ACHN (cell line): ENCODE measurements at places on chromosomes 2 and 18.

DNA sequence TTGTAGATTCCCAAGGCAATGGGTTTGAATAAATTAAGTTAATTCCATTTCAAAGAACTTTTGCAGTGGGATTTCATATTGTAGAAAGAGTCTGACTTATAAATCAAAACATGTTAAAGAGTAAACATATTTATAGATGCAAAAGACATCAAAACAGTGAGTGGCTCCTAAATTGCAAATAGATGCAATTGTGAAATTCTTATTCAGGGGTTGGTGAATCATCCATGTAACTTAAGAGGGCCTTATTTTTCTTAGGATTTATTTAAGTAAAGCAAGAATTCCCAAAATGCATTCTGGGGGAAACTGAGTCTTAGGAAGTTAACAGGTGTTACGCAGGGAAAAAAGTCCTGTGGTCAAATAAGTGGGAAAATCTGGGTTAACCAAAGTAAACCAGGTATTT is 11.3 kb downstream of the TANC1 start:
- DNase-seq = no peak

- no peak for DNase-seq
Observed at GRCh38 chr2:111068435-111069058, 52.2 kb upstream of the BCL2L11 start.

DNA sequence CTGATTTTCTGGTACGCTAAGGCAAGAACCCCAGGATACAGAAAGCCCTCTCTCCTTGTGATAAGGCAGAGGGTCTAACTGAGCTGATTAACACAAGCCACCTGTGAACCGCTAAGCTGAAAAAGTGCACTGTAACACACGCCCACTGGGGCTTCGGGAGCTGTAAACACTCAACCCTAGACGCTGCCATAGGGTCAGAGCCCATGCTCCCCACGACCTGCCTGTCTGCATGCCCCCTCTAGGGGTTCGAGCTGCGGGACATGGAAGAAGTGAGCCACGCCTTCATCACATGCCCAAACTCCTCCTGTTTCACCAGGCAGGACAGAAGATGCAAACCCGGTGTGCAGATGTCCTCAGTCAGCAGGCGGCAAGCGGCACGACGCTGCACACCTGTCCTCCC is 173.9 kb upstream of the RAB12 start:
- no peak for DNase-seq

DNA sequence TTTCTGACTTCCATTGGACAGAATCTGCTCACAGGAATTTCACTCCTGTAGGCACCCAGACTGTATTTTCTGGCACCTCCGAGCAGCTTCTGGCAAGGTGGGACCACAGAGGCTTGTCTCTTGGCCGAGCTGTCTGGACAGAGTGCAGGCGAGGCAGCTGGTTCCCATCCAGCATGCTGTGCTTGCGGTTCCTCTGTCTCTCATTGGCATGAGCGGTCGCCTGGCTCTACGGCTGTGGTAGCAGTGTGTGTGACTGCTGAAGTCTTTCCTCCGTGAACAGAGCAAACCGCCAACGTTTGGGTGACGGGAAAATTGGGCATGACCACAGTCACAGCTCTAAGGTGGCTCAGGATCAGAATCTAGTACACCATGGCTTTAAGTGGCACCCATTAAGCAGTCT is 411.7 kb upstream of the NETO1 start:
- DNase-seq = no peak

DNA sequence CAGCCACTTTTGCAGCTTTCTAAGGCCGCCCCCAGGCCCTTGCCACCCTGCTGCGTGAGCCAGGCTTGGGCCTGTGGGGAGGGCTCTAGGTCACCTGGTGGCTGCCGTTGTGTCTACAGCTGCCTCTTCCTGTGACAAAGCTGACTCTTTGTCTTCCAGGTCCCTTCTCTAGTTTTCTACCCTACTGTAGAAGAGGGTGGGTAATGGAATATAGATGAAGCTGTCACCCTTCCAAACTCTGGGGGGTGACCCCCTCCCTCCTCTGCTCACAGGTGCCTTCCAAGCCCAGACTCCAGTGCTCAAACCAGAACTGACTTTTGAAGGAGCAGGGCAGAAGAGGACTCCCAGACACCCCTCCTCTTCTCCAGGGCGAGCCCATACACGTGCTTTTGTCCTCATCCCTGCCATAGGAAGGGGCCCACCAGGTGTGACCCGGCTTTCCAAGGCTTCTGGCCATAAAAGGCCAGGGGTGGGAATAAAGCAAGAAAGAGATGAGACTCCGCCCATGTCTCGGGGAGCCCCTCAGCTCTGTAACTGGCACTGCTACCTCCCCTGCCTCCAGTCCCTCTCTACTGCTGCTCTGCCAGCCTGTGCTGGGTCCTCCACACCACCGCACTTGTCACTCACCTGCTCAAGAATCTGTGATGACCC is 17.9 kb upstream of the SDC1 start:
- no peak for DNase-seq

DNA sequence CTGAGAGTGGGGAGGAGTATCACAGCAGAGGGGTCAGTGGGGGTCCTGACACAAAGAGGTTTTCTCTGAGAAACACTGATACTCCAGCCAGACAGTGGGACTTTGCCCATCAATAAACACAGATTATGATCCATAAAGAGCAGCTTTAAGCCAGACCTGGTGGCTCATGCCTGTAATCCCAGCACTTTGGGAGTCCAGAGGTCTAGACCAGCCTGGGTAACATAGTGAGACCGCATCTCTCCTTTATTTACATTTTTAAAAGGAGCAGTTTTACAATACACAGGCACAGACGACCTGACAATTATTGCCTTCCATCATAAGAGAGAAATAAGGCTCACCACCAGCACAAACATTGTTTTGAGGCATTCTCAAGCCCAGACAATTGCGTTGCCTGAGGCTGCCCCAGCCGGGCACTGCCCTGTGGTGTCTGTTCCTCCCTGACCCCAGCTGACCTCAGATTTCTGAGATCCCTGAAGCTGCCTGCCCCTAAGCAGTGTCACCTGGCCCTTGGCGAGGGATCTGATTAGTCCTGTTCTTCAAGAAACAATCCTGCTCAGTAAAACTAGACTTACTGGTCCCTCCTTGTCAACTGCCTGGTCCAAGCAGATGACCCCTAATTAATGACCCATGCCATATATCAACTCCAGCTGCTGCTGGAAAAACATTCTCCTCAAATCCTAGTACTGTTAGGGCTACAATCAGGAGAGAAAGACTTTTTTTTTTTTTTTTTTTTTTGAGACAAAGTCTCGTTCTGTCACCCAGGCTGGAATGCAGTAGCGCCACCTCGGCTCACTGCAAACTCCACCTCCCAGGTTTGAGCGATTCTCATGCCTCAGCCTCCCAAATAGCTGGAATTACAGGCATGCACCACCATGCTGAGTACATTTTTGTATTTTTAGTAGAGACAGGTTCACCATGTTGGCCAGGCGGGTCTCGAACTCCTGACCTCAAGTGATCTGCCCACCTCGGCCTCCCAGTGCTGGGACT is 59.4 kb upstream of the SOS1 start:
- no peak for DNase-seq

DNA sequence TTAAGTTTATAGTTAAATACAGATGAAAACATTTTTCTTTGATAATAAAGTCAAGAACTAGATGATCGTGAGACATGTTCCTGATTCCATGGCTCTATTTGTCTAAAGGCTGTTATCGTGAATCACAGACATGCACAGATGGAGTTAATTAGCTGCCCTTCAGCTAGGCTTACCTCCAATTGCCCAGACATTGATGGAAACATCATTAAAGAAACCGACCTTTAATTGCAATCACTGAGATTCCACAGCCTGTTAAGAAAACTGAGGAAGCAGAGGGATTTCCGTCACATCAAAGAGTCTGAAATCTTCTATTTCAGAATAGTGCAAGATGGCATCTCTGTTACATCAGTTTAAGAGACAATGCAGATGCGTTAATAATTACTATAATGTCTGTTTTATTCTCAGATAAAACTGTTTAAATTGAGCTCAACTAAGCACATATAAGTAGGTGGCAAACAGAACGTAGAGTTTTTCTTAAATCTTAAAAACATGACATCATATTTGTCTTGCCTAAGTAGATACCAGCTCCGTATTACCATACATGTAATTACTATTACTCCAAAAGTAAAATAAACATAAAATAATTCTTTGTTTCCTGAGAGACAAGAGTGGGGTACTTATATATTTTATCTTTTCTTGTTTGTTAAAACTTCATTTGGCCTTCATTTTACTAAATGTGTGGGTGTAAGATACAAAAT is 23.9 kb upstream of the CRACDL start:
- no peak for DNase-seq

DNA sequence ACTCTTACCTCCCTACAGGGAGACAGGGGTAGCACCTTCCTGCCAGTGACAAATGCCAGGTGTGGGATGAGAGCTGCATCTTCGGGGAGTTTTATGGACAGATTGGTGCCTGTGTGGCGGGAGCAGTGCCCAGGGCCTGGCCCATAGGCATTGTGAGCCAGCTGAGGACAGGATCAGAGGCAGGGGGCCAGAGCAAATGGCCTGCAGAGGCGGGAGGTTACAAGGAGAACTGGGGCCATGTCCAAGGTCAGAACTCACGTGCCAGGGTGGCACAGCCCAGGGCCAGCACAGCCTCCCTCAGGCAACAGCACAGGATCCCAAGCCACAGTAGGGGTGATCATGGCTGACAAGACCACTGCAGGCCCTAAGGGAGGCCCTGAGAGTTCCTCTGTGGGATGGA is 40.2 kb upstream of the MCFD2 start:
- no peak for DNase-seq
